ENCODE measurements at places on chromosomes 12 and 14.
A peak's percentile ranks its signal among the peaks of the same experiment; 100 is the strongest.

DNA sequence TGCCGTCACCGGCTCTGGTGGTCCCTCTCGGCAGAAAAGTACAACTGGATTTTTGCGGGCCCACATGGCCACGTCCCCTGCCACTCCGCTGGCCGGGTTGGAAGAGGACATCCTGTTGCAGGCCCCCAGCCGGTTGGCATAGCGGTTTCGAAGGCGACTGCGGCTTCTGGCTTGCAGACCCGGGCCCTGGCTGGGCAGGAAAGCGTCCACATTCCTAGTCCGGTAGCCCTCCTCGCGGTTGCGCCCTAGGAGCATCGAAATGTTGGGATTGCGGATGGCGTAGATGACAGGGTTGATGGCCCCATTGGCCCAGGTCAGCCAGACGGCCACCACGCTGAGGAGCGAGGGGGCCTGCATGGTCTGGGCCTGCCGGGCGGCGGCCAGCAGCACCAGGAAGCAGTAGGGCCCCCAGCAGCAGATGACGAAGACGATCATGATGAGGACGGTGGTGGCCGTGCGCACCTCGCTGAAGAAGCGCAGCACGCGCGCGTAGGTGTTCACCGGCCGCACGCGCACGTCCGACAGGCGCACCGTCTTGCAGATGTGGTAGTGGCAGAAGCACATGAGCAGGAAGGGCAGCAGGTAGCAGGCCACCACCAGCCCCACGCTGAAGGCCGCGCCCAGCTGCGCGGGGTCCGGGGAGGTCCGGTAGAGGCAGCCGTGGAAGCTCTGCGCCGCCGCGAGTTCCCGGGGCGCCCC lies 1.2 kb downstream of the GPR135 start:
- no peak for DNase-seq

DNA sequence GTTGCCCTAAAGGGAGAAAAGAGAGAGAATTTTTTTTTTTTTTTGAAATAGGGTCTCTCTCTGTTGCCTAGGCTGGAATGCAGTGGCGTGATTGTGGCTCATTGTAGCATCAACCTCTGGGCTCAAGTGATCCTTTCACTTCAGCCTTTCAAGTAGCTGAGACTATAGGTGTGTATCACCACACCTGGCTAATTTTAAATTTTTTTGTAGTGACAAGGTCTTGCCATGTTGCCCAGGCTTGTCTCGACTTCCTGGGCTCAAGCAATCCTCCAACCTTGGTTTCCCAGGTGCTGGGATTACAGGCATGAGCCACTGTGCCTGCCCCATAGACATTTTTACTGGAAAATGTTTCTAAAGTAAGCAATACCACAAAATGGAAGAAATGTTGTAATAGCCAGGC lies 36.8 kb downstream of the YARS2 start:
- no peak for DNase-seq

- peak; percentile 66 for DNase-seq
Observed at GRCh38 chr14:32254952-32255679, 52.0 kb upstream of the RNU6-8 start.

DNA sequence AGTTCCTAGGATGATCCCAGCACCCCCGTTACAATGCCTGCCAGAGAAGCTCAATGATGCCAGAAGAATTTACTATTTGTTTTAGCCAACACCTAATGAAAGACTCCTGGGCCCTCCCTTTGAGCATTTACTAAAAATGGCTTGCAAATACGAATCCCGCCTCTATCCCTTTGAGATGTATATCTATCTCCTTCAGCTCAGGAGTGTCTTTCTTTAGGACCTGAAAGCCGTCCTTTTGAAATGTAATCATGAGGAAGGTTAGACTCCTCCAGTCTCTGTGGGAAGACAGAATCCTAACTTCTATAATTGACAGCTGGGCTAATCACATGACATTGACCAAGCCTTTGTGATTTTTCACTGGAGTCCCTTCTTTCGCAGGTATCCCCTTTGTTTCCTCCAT lies 19.2 kb upstream of the DYNC1H1 start:
- no peak for DNase-seq

DNA sequence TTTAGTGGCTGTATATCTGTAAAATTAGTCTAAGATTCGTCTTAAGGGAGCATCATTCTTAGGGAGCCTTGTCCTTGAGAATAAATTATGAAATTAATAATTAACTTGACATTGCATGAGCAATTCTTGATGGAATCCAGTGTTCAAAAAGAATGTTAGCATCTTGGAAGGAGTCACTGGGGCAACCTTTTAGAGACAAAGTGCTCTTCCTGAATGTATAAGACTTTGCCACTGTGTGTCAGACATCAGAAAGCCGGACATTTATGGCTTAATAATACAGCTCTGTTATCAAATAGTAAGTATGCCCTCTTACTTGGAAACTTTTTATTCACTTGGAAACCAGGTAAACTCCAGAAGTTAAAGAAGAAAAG lies 83.3 kb downstream of the CCER1 start:
- DNase-seq, result no peak

- no peak for DNase-seq
Observed at GRCh38 chr12:100758083-100758482, 36.5 kb upstream of the ANO4 start.

GRCh38 chr12:62730649-62731048 lies 204.3 kb downstream of the PPM1H start:
- no peak for DNase-seq

- DNase-seq, result no peak
Observed at GRCh38 chr14:54638135-54638446, 71.2 kb downstream of the SAMD4A start.

- DNase-seq, result no peak
Observed at GRCh38 chr12:91763654-91764370, 381.8 kb downstream of the BTG1 start.

- DNase-seq, result no peak
Observed at GRCh38 chr12:4768341-4768740, 48.1 kb downstream of the GALNT8 start.

DNA sequence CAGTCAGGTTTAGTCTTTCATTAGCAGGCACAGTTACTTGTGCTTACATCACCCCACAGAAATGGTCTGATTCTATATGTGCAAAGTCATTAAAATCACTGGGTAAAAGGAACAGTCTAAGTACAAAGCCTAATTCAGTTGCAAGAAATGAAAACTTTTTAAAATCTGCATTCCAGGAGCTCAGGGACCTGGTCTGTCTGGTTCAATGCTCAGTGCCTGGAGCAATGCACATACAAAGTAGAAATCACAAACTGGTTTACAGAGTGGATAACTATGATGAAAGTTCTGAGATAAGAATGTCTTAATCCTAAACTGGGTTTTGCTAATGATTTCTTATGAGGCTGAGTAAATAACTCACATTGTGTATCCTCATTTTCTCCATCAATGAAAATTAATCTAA lies 28.7 kb downstream of the LMNTD1 start:
- DNase-seq, result no peak

- DNase-seq, result no peak
Observed at GRCh38 chr12:83793616-83794015, 1106.9 kb downstream of the TMTC2 start.

DNA sequence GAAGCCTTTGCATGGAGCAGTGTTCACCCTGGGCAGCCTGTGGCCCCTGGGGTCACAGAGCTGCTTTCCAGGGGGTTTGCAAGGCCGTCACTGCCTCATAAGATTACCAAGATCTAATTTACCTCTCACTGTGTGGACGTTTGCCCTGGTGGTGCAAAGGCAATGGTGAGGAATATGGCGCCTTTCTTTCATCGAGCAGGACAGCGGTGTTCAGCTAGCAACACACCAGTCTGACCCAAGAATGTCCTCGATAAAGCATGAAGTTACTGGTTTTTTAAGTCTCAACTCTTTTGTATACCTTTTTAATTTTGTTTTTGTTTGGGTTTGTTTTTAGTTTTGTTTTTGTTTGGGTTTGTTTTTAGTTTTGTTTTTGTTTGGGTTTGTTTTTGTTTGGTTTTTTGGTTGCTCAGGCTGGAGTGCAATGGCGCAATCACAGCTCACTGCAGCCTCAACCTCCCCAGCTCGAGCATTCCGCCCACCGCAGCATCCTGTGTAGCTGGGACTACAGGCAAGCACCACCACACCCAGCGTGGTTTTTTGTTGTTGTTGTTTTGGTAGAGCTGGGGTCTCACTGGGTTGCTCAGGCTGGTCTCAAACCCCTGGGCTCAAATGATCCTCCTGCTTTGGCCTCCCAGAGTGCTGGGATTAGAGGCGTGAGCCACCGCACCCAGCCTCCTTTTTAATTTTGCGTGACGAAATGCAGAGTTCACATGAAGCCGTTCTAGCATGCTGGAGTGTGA lies 57.9 kb downstream of the PPP2R5C start:
- DNase-seq, result no peak

- no peak for DNase-seq
Observed at GRCh38 chr12:132601171-132601883, 9.1 kb downstream of the LRCOL1 start.

GRCh38 chr14:106790189-106791036 lies 1264.0 kb downstream of the TMEM121 start:
- DNase-seq, result peak; percentile 15

GRCh38 chr14:34582117-34582680 lies 42.7 kb upstream of the EAPP start:
- DNase-seq, result no peak

DNA sequence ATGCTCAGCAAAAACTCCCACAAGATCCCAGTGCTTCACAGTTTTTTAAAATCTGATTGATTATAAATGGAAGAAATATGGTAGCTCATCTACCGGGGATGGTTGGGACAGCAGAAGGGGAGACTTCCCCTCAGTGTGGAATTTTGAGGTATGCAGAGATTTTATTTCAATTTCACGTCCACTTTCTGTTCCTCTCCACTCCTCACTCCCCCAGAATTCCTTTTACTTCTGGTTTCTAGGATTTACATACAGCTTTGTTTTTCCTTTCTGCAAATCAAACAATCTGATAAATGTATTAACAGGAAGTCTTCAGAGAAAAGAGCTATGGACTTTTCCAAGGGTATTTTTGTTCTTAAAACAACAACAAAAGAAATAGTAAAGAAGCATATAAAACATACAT lies 181.5 kb upstream of the ARHGAP5 start:
- DNase-seq, result no peak

- DNase-seq, result no peak
Observed at GRCh38 chr12:11321980-11322379, 11.7 kb upstream of the PRB4 start.

GRCh38 chr12:74285773-74286172 lies 251.9 kb upstream of the ATXN7L3B start:
- DNase-seq, result no peak

DNA sequence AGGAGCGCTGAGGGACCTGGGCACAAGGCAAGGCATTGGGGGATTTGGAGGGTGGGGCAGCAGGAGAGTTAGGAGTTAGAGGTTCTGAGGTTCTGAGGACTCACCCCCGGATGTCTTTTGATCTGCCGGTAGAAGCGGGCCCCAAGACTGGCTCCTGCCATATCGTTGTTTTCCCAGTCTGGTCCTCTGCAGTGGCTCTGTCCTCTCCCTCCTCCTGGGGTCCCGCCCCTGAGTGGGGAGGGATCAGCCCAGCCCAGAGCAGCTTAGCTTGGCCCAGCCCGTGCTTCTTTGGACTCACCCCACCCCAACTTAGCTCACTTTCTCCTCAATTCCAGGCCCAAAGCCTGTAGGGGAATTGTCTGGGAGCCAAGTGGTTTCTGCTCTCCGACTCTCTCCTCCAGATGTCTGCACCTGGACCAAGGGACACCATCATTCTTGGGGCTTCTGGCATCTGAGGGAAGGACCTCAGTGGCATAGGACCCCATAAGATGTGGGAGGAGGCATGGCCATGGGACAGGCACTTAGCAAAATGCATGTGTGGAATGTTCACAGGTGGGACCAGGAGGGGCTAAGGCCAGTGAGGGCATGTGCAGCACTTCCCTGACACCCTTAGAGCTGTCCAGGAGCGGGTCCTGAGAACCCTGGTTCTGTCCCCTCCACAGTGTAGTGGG lies 7.5 kb downstream of the SHMT2 start:
- DNase-seq, result no peak

DNA sequence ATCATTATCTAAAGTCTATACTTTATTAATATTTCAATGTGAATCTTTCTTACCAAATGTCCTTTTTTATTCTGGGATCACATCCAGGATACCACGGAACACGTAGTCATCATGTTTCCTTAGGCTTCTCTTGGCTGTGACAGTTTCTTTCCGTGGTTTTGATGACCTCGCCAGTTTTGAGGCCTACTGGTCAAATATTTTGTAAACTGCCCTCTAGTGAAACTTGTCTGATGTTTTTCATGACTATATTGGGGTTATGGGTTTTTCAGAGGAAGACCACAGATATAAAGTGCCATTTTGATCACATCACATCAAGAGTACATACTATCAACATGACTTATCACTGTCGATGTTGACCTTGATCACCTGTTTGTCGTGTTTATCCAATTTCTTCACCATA lies 14.1 kb upstream of the SERPINA6 start:
- no peak for DNase-seq

DNA sequence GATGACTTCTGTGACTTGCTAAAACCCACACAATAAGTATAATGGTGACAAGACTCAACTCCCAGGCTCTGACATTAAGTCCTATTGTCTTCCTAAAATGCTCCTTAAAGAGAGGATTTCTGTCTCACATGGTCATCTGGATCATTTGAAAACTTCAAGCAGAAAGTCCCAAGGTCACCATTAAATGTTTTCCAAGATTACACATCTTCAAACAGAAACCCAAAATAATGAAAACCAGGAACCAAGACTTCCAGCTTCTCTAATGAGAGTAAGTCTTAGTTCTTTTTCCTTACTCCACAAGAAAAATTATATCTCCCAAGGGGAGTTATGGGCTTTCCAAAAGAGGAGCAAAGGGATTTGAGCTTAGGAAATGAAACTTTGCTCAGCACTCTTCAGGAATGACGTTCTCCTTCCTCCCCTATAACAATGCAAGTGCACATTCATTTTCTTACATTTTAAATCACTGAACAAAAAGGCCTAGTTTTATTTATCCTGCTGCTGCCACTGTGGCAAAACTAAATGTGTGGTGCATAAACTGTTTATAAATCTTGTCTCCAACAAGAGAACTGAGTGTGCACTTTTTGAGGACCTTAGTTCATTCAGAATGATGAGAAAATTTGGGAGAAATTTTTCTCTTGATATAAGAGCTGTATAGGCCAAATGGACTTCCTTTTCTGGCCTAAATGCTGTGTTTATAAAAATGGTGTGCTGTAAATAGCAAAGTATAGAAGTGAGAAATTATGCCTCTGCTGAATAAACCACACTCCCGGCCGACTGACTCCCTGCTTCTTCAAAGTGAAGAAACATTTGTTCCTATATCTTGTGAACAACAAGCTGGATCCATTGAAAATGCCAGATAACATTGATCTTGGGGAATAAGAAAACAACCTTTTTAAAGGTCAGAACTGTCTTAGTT lies 148.4 kb upstream of the PLEKHG7 start:
- DNase-seq, result no peak

- peak; percentile 63 for DNase-seq
Observed at GRCh38 chr12:131783915-131784541, 44.2 kb upstream of the MMP17 start.

GRCh38 chr12:51848326-51848727 lies at the start of gene FIGNL2:
Gene FIGNL2, minus strand, starts transcription at chr12:51848718. Its CDS starts 26,305 bp downstream, at chr12:51822413.
- no peak for DNase-seq

DNA sequence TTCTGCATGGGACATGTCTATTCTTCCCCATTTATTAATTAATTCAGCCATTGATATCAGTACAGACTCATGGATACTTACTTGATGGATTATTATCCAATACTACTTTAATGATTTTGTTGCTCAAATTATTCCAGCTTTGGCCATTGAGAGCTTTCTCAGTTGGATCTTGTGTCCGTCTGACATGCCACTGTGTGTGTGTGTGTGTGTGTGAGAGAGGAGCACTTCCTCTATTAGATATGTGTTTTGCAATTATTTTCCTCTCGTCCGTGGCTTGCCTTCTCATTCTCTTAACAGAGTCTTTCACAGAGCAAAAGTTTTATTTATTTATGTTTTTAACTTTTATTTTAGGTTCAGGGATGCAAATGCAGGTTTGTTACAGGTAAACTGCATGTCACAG lies 194.2 kb downstream of the ADGRD1 start:
- no peak for DNase-seq
